HuH-7.5 (cell line): ENCODE measurements at places on chromosomes 3 and 15.

- DNase-seq, result no peak
Measured at GRCh38 chr15:76344893-76345582, 8.5 kb downstream of the ISL2 start.

DNA sequence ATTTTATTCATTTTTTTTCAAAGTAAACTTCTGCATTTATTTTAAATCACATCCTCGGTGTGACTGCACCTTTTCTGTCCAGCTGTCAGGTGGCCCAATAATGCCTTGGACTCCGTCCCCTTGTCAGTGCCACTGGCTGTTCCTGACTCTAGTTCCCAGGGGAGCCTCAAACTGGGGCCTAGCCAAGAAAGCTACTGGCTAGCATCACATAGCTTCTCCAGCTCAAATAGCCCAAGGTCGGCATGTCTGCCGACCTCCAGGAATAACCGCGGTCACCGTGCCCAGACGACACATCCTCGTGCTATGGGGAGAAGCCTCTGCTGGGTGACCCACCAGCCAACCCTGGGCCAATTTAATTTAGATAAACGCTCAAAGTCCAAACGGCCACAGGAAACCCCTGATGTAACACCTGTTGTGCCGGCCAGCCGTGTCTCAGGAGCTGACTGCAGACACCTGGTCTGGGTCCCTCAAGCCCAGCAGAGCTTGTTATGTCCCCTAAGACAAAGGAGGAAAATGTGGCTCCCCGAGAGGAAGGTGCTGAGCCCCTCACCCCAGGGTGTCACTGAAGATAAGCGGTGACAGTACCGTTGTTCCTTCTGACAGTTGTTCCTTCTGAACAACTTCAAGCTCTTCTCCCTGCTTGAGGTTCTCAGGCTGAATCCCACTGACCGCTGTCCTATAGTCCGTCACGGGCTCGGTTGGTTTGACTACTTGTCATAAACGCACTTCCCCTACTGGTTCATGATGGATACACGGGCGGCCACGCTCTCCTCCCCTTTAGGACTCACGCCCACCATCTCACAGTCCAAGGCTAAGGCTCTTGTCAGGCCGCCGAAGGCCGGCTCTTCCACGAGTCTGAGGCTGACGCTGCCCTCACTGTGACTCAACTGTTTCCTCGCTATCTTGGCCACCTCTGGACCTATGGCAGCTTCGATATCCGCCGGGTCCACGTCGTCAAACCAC is 126.2 kb downstream of the KLF13 start:
- no peak for DNase-seq

GRCh38 chr15:70528270-70528706 is 235.1 kb downstream of the UACA start:
- DNase-seq, result no peak

GRCh38 chr15:77459031-77459430 is 38.3 kb downstream of the HMG20A start:
- DNase-seq, result no peak

DNA sequence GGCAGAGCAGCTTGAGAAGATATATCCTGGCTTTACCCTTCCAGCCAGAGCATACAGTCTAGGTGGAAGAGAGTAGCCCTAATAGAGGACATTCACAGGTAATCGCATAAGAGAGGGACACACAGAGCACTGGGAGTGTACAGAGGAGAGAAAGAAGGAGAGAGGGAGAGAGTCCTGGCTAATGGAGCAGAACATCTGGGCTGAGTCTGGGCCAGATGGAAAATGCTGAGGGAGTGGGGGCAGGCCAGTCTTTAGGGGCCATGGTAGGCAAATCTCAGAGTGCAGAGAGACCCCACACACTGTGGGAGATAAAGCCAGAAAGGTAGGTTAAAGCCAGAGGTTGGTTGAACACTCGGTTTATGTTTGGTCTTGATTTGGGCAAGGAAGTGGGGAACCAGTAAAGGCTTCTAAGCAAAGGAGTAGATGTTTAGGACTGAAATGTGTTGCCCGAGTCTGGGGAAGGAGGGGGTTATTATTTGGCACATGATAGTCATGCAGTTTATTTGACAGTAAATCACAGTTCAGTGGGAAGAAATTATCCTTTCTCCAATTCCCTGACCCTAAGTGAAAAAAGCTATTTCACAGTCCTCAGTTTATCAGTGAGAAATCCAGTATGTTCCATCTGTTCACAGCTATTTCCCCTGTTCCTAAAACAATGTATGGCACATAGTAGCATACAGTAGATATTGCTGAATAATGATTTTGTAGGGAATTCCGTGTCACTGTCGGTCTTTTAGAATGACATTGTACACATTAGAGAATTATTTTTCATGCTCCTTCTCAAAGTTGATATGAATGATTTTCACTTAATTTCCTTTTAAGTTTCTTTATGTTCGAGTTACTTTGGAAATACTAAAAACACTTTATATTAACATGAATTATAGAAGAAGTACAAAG is 45.7 kb downstream of the PDHB start:
- DNase-seq, result no peak

DNA sequence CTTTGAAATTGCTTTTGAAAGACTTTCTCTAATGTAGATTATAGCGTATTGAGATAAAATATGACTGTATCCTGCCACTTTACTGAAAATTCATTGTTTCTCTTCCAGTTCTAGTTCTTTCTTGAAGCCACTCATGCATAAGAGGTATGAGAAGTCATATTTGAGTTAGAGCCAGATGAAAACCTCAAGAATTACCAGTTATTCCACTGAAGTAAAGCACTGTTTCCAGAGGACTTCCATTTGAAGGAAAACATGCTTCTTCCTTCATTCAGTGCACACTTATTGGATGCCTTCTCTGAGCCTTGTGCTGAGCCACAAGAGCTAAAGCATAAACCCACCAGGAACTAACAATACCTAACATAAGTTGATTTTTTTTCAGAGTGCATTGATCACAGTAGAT is 513.4 kb downstream of the ZNF385D start:
- no peak for DNase-seq
